Stimulated activated CD4-positive, alpha-beta T cell treated with anti-CD3 and anti-CD28 coated beads, Interleukin-1b, Interleukin-23, amount 100 ng/mL, for 4 hours (primary cell): ENCODE measurements at places on chromosomes 2 and 18.

GRCh38 chr2:2230433-2230817 lies 100.7 kb downstream of the MYT1L start:
- DNase-seq = no peak

- no peak for DNase-seq
Measured at GRCh38 chr18:22370414-22370813, 47.3 kb downstream of the CTAGE1 start.

GRCh38 chr2:10467401-10467800 lies 19.3 kb upstream of the ODC1 start:
- no peak for DNase-seq

DNA sequence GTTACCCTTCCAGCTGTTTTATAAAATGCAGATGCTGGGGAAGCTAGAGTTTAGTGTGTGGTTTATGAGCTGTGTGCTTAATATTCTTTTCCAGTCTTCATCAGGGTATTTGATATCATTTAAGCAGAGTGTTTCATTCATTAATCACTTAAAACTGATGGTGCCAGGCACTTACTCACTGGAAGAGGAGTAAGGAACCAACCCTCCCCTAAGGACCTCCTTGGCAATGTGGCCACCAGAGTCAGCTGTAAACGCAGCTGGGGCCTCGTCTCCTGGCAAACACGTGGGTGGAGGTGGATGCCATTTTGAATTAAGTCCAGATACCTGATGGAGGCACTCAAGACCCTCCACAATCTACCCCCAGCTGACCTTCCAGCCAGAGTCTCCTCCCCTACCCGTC lies 331.6 kb downstream of the CLIP4 start:
- DNase-seq = no peak

DNA sequence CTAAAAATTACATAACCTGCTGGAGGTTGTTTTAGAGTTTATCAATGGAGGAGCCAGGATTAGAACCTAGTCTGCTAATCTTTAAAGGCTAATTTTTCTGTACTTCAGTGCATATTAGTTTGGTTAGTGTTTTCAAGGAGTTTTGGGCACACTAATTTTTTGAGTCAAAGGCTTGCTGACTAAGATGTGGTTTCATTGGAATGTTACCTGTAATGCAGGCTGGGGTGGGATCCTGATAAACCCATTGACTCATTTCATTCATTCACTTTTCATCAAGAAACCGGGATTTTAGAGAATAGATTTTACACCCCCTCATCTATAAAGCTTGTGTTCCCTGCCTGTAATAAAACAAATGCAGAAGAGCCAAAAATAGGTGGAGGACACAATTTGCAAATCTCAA lies 91.9 kb upstream of the IL1R2 start:
- DNase-seq = no peak

GRCh38 chr2:128502200-128502599 lies 183.5 kb upstream of the HS6ST1 start:
- DNase-seq = no peak

GRCh38 chr18:59517446-59518165 lies 158.5 kb upstream of the LMAN1 start:
- DNase-seq = no peak

GRCh38 chr2:231018184-231018583 lies 19.1 kb upstream of the C2orf72 start:
- DNase-seq = no peak

- DNase-seq = no peak
Measured at GRCh38 chr18:6488956-6489355, 74.2 kb upstream of the L3MBTL4 start.

- DNase-seq = no peak
Measured at GRCh38 chr2:158603986-158604385, 147.2 kb downstream of the PKP4 start.
